GM23248 (cell line): ENCODE measurements at places on chromosomes 11 and 22.

- no peak for DNase-seq
Observed at GRCh38 chr11:130097285-130097684, 27.6 kb downstream of the APLP2 start.

DNA sequence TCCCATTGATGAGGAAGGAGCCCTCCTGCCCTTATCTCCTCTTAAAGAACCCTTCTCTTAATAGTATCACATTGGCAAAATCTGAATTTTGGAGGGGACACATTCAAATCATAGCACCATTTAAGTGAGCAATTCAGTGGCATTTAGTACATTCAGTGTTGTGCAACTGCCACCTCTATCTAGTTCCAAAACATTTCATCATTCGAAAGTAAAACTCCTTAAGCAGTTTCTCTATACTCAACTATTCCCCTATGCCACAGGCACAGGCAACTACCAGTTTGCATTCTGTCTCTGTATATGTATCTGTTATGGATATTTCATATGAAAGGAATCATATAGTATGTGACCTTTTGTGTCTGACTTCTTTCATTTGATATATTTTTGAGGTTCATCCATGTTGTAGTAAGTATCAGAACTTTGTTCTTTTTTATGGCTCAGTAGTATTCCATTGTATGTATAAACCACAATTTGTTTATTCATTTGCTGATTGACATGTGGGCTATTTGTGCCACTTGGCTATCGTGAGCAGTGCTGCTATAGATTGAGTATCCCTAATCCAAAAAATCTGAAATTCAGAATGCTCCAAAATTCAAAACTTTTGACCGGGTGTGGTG is 22.9 kb downstream of the FAR1 start:
- DNase-seq, result peak; percentile 17

- DNase-seq, result no peak
Observed at GRCh38 chr11:73660497-73661034, 14.2 kb downstream of the PLEKHB1 start.

- no peak for DNase-seq
Observed at GRCh38 chr22:46068181-46068592, 82.1 kb upstream of the PPARA start.

- DNase-seq, result peak; percentile 49
Observed at GRCh38 chr11:27184458-27185312, 144.1 kb downstream of the BBOX1 start.

DNA sequence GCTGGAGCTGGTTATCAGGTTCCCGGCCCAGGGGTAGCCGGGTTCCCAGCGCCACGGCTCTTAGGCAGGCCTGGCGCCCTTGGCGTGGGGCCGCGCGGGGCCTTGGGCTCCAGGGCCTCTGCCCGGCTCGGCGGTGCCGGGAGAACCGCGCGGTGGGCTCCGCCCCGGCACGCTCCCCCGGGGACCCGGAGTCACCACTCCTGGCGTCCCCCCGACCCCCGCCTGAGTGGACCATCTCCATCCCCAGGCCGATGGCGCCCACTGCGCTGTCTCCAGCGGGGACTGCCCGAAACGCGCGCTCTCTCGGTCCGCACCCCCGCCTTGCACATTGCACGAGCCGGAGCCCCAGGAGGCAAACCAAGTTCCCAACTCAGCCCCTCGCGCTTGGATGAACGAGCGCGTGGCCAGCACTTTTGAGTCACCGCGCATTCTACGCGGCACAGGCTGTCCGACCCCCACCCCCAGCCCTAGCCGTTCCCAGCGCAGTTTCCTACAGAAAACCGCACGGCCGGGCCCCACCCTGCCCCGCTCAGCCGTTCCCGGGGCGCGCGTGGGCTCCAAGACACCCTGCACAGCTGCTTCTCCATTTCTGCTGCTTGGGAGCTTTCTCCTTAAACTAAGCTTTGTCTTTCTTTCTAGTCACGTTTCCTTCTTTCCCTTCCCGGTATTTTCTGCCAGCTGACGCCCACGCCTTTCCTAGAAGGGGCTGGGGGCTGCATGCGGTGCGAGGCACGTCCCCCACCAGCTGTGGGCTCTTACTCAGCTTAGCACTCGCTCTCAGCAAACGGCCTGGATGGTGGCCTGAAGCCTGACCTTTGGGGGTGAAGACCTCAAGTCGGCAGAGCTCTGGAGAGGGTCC is 650 bp upstream of the CHID1 start:
- DNase-seq, result peak; percentile 92

DNA sequence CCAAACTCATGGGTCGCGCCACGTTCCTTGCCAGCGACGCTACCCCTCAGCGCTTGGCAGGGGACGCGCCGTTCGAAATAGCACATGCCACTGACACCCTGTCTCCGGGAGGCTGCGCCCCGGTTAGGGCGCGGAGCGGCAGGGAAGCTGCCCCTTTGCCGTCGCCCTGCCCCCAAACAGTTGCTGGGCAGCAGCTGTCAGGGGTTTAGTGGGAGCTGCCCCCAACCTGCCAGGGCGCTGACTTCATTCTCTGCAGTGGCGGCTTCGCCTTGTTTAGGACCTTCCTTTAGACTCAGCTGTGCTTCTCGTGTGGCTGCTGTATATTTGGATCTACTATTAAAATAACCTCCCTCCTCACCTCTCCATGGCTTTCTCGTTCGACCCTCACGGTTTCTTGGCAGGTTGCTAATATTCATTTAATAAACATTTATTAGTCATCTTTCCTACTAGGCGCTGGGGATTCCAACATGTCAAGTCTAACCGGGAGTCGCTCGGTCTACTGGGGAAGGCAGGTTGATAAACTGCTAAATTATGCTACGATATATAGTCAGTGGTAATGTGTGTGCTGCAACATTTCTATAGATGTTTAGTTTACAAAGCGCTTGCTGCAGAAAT is 782 bp downstream of the TMEM109 start:
- peak; percentile 68 for DNase-seq

- DNase-seq, result no peak
Observed at GRCh38 chr11:19320827-19321226, 80.1 kb upstream of the E2F8 start.

DNA sequence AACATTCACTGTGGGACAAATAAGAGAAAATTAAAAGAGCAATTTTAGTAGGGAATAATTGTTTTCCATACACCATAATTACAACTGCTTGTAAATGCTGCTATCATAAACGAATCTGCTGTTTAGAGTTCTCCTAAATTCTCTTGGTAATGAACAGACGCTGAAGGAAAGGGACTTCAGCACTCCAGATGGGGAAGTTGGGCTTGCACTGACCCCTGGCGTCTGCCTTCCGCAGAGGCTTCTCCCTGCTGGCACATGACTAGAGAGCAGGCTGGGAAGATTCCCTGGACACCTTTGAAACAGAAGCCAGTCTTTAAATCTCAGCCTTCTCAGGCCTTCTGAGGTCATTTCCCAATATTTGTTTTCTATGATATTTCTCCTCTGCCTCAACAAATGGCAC is 84.1 kb downstream of the NXPE2 start:
- DNase-seq, result peak; percentile 75

GRCh38 chr22:29569011-29569678 is 11.8 kb downstream of the NIPSNAP1 start:
- DNase-seq, result no peak

- DNase-seq, result no peak
Observed at GRCh38 chr22:19046719-19047609, 75.2 kb downstream of the DGCR2 start.

GRCh38 chr11:114738954-114739353 is 60.6 kb downstream of the NXPE2 start:
- peak; percentile 63 for DNase-seq

- DNase-seq, result no peak
Observed at GRCh38 chr22:17390087-17390486, 20.8 kb downstream of the CECR2 start.

- DNase-seq, result no peak
Observed at GRCh38 chr11:36069576-36070212, 125.8 kb downstream of the LDLRAD3 start.

GRCh38 chr22:33073989-33074418 is 15.8 kb upstream of the SYN3 start:
- peak; percentile 65 for DNase-seq

GRCh38 chr11:64124147-64124546 is 41.8 kb downstream of the MACROD1 start:
- no peak for DNase-seq

DNA sequence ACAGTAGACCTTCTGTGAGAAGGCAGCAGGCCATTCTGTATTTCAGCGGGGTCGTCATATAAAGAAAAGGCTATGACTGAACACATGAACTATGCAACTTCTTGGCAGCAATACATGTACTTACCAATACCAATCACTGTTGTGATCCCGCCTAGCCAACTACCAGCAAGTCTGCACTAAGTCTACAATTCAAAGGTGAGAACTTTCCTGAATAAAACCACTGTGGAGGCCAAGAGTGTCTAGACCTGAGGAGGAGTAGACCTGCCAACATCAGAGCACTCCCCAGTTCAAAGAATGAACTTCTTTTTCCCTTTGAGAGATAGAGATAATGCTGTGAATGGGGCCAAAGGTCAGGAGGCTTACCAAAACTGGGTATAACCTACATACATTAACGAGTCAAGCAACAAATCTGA is 108.2 kb downstream of the SIK3 start:
- peak; percentile 89 for DNase-seq

GRCh38 chr22:32202539-32203180 is 2.2 kb downstream of the RFPL2 start:
- peak; percentile 53 for DNase-seq

DNA sequence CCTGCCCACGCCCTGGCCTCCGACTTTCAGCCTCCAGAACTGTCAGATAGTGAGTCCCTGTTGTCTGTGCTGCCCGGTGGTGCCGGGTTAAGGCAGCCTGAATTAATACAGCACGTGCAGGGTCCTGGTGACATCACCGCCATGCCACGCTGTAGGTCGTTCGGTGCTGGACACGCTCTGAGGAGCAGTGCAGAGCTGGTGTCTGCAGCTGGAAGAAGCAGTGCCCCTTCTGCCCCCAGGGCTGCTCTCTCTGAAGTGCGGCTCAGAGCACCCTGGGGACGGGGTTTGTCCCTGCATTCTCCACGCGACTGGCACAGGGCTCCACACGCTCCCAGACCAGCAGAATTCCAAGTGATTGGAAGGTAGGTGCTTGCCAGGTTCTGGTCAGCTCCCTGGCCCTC is 831.5 kb downstream of the TBC1D22A start:
- no peak for DNase-seq

DNA sequence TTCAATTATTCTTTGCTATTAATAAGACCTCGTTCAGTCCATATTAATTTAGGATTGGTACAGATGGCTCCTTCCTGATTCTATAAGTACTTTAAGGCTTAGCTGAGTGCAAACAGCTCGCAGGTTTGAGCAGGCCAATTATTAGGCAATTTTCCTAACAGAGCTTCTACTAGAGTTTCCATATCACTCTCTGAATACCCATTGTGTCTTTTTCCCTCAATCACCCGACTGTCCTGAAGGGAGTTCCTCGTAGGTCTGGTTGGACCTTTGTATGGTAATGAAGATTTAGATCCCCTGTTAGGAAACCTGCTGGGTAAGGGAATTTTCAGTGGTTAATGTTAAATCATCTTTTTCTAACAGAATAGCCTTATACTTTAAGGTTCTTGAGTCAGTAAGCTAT is 61.1 kb downstream of the ARHGAP42 start:
- DNase-seq, result no peak

DNA sequence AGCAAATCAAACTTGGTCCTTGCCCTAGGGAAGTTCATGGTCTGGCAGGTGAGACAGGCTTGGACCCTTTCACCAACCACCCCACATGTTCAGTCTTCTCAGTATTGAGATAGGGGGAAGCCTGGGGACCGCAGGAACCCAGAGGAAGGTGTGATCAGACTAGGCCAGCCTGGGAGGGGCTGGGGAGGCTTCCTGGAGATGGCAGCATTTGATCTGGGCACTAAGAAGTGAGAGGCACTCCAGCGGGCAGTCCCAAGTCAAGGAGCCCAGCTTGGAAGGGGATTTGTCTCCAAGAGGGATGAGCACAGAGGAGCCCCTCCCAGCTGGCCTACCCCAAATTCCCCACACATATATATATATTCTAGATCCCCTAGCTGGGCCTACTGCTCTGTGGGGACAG is 5.4 kb downstream of the LRRC32 start:
- no peak for DNase-seq

DNA sequence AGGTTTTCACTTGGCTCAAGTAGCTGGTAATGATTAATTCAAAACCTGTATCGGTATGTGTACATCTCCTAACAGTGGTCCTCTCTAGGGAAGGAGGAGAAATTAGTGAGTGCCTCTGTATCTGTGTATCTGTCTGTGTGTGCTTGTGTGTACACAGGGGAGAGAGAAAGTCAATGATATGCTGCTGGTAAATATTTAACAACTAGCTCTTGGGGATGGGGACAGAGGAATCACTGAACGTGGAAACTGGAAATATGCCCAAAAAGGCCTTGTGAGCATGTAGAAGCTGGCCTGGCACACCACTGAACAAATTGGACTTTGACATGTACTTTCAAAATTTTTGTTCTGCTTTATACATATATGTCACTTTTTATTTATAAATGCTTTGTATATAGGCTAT is 214.0 kb upstream of the SYN3 start:
- DNase-seq, result no peak

- peak; percentile 72 for DNase-seq
Observed at GRCh38 chr11:34749666-34750659, 129.1 kb downstream of the EHF start.

GRCh38 chr11:11842421-11843008 is 743 bp downstream of the USP47 start:
- peak; percentile 91 for DNase-seq

DNA sequence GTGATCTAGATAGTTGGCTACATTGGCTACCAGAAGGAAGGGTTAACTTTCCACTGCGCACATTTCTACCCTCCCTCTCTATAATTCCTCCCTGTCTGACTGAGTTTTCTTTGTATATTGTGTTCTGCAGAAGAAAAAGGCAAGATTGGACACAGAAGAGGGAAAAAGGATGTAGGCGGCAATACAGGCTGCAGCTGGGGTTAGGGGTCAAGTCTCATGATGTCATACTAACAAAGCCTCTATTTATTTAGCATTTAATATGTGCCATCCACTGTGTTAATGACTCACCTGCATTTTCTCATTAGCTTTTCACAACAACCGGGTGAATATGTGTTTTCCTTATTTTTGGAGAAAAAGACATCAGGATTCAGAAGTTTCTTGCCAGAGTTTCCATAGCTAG is 2.0 kb downstream of the FAM83F start:
- no peak for DNase-seq

GRCh38 chr11:72578566-72578965 is 95.7 kb downstream of the PDE2A start:
- no peak for DNase-seq

DNA sequence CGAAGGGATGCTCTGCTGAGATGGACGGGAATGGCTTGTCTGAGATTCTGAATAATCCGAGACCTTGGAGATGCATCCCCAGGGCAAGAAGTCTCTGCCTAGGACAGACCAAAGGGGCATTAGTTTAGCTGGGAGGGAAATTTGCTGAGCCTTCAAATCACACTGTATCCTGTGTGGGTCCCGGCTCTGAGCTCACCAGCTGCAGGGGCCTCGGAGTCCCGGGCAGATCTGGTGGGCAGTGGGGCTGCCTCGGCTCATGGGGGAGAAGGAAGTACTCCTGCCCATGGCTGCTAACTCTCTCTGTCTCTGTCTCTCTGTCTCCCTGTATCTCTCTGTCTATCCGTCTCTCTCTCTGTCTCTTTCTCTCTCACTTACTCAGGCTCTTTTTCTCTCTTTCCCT is 522.4 kb downstream of the TBC1D22A start:
- DNase-seq, result no peak
